ENCODE measurements at places on chromosomes 4 and X.

DNA sequence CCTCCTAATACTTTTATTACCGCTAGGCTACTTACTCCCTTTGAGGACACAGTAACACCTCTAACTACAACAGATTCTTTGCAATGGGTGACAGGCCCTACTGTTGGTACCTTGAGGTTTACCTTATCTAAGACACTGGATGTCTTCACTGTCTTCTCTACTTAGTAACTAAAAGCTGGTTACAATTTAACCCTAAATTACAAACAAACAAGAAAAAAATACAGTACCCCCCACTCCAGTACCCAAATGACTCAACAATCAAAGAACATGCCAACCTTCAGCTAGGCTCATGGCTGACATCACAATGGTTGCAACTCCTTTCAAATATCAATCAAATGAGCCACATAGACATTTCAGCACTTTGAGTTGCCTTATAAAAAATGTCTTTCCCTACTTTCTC, 198.0 kb downstream of the GUCY2F start:
- no peak for DNase-seq

DNA sequence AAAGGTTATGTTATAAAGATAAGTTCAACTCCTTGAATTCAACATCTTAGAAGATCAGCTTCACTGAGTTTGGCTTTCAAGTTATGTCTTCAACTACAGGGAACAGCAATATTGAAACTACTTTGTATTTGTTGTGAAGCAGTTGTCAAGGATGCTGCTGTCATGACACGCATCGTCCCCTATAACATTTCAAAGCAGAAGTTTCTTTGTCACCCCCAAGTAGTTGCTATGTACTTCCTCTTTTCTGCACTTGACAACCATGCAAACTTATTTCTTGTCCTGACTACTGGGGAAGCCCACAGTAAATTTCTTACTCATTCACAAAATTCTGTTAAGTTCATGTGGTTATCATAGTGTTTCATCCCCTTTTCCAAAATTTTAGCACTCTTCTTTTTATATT, 14.3 kb downstream of the ANTXR2 start:
- DNase-seq, result no peak

GRCh38 chr4:40367451-40367850, 32.3 kb downstream of the CHRNA9 start:
- no peak for DNase-seq

GRCh38 chr4:109134921-109135320, 167.5 kb downstream of the COL25A1 start:
- DNase-seq, result peak; percentile 37

GRCh38 chrX:154083126-154083517, 14.4 kb downstream of the MECP2 start:
- DNase-seq, result no peak

- DNase-seq, result peak; percentile 62
Observed at GRCh38 chr4:61532336-61533000, 332.3 kb downstream of the ADGRL3 start.

GRCh38 chr4:13236485-13236884, 247.7 kb downstream of the RAB28 start:
- DNase-seq, result no peak

- peak; percentile 46 for DNase-seq
Observed at GRCh38 chr4:7043284-7044136, at the start of gene TADA2B. TADA2B (plus strand) TSS chr4:7043372; CDS start chr4:7043580, 208 bp downstream.

- DNase-seq, result peak; percentile 85
Observed at GRCh38 chrX:130174045-130174704, 2.4 kb downstream of the RAB33A start.

GRCh38 chr4:65805936-65806335, 135.6 kb upstream of the EPHA5 start:
- no peak for DNase-seq

GRCh38 chr4:89753601-89754066, 83.3 kb downstream of the SNCA start:
- DNase-seq, result peak; percentile 97

DNA sequence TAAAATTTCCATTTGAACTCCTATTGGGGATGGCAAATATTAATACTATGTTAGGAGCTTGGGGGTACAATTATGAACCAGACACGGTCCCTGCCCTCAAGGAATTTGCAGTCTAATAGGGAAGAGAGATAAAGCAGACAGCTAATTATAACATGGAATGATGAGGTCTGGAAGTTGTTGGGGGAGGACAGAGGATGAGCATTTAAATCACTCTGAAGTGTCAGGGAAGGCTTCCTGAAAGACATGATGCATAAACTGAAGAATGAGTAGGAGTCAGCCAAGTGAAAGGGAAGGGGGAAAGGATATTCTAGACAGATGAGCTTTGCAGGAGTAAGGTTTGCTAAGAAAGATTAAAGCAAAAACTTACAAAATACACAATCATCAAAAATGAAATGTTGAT, 15.9 kb downstream of the PLAC1 start:
- no peak for DNase-seq

- DNase-seq, result peak; percentile 53
Observed at GRCh38 chrX:123153846-123154335, 30.2 kb upstream of the GRIA3 start.

GRCh38 chr4:98199247-98199646, 56.0 kb upstream of the STPG2 start:
- DNase-seq, result no peak

DNA sequence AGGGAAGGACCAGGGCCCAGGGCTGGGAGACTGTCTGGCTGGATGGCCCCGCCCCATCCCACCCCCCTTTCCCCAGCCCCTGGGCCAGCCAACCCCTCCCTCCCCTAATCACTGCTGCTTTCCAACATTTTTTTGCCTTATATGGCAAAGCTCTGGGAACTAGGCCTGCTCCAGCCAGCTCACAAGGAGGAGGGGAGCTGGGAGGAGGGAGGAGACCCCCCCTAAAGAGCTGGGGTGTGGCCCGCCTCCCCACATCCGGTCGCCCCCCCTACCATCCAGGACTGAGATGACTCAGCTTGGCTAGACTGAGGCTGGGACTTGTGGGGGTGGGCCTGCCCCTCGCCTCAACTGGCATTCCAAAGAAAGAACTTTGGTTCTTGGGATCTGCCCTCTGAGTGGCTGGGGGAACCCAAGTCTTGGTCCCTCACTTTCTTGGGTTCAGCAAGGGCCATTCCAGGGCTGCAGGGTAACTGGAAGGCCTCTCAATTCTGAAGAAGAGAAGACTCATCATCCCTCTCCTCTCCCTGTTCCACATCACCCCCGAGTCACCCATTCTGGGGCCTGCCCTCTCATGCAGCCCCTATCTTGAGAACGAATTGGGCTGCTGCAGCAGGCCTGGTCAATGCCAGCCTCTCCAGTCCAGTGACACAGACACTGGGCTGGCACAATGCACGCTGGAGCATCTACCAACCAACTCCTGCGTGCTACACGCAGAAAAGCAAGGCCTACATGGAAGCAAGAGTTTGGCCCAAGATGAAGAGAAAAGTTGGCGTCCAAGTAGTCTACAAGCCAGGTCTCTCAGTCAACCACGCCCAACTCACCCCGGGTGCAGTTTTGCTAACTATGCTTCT, 4.8 kb downstream of the FLNA start:
- DNase-seq, result peak; percentile 96

- peak; percentile 2 for DNase-seq
Observed at GRCh38 chrX:105608745-105609144, 213.6 kb upstream of the NRK start.

GRCh38 chr4:140497747-140498636, at the start of gene MGAT4D:
MGAT4D (minus strand) TSS chr4:140498293; CDS start chr4:140498222, 71 bp downstream.
- DNase-seq, result no peak

Data from fibroblast of lung (primary cell).